Uterus (tissue), 4 donors: ENCODE measurements at places on chromosomes 7 and 10. TPM values are rescaled to one million over a fixed set of nuclear protein-coding genes. Genes with fewer than 3 reads are reported as not detected.

CYP3A7 gene
- total RNA-seq, result not detected

- H3K4me1 ChIP-seq, result no peaks in the 10 kb centered on the region
- no peak overlapping the region for H3K4me3 ChIP-seq
- no peaks in the 10 kb centered on the region for H3K36me3 ChIP-seq
- DNase-seq, result no peak
Measured at GRCh38 chr7:123665157-123665556, 9.5 kb downstream of the LMOD2 start.

GRCh38 chr10:120188950-120189349, 268.1 kb upstream of the PLPP4 start:
- DNase-seq, result no peak
- no peaks in the 10 kb centered on the region for H3K36me3 ChIP-seq
- H3K4me3 ChIP-seq, result no peak overlapping the region
- H3K27me3 ChIP-seq, result no peaks in the 10 kb centered on the region
- no peak overlapping the region for H3K27ac ChIP-seq
- no peaks in the 10 kb centered on the region for H3K4me1 ChIP-seq

TMEM236 gene
- 0.73 TPM for total RNA-seq

- H3K4me3 ChIP-seq, result no peak overlapping the region
- H3K27me3 ChIP-seq, result no peaks in the 10 kb centered on the region
- H3K4me1 ChIP-seq, result no peaks in the 10 kb centered on the region
- no peaks in the 10 kb centered on the region for H3K36me3 ChIP-seq
- DNase-seq, result no peak
Measured at GRCh38 chr7:158405324-158405723, 182.3 kb downstream of the PTPRN2 start.

DNA sequence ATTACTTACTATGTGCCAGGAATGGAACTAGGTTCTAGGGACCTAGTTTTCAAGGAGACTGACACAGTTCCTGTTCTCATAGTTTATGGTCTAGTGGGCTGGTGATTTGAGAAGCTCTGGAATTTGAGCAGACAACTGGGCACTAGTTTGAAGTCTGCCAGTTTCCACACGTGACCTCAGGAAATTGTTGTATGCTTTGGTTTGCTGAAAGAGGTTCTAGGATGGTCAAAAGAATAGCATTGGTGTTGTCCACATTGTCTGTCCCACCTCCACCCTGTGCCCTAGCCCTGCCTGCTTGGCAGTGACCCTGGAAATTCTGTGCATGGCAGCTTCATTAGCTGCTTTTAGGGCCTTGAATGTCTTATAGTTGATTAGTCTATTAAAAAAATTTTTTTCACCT, 28.7 kb downstream of the GBF1 start:
- no peaks in the 10 kb centered on the region for H3K4me1 ChIP-seq
- H3K4me3 ChIP-seq, result no peak overlapping the region
- no peaks in the 10 kb centered on the region for H3K36me3 ChIP-seq
- DNase-seq, result no peak

- H3K27me3 ChIP-seq, result no peaks in the 10 kb centered on the region
- H3K36me3 ChIP-seq, result no peaks in the 10 kb centered on the region
- H3K4me1 ChIP-seq, result no peaks in the 10 kb centered on the region
- H3K27ac ChIP-seq, result no peak overlapping the region
- H3K4me3 ChIP-seq, result no peak overlapping the region
Measured at GRCh38 chr10:24363070-24363469, 154.1 kb downstream of the KIAA1217 start.

LIPM gene
- total RNA-seq, result not detected

- H3K36me3 ChIP-seq, result no peaks in the 10 kb centered on the region
- H3K4me1 ChIP-seq, result no peaks in the 10 kb centered on the region
- DNase-seq, result no peak
- no peak overlapping the region for H3K4me3 ChIP-seq
- peak overlapping the region; percentile 23 for H3K27ac ChIP-seq
Measured at GRCh38 chr7:152411389-152411788, 24.4 kb downstream of the KMT2C start.

AGFG2 gene
- total RNA-seq, result 6.8 TPM

DNA sequence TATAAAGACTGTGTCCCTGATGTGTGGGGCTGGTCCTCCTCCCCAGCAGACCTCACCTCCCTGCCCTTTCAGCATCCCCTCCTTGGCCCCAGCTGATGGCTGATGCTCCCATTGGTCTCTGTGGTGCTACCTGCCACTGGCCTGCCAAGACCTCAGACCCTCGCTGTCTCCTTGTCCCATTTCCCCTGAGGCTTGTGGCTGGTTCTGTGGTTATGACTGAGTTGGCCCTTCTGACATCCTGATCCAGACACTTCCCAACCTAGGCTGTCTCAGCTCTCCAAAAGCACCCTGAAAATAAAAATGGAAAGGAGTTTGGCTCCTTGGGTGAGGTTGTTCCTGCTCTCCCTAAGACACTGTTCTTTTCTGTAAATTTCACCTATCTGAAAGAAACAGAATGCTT, 214.2 kb downstream of the RPS24 start:
- no peaks in the 10 kb centered on the region for H3K27me3 ChIP-seq
- no peak overlapping the region for H3K27ac ChIP-seq
- H3K4me3 ChIP-seq, result no peak overlapping the region
- no peak for DNase-seq
